Activated naive CD8-positive, alpha-beta T cell treated with anti-CD3 and anti-CD28 coated beads, Interleukin-2, amount 10 ng/mL, durations not matched to agents 7 days and 5 days (primary cell): ENCODE measurements at places on chromosomes 2 and 18. TPM values are rescaled to one million over a fixed set of nuclear protein-coding genes. Genes with fewer than 3 reads are reported as not detected.

DNER gene
- total RNA-seq: not detected

SIGLEC15 gene
- not detected for total RNA-seq

UGT1A4 gene
- not detected for total RNA-seq

SERPINB4 gene
- not detected for total RNA-seq

CCDC74A gene
- 4.8 TPM for total RNA-seq

KATNAL2 gene
- 0.58 TPM for total RNA-seq

TRPM8 gene
- total RNA-seq: not detected

SLC9A2 gene
- total RNA-seq: not detected

HAUS1 gene
- total RNA-seq: 49.4 TPM

MRO gene
- not detected for total RNA-seq

CDH19 gene
- total RNA-seq: not detected

B3GNT7 gene
- 0.42 TPM for total RNA-seq

DNAH7 gene
- not detected for total RNA-seq

CIDEA gene
- total RNA-seq: not detected

WDR75 gene
- 51.6 TPM for total RNA-seq

- no peak overlapping the region for H3K27ac ChIP-seq
- DNase-seq: no peak
- no peak overlapping the region for H3K4me3 ChIP-seq
- H3K36me3 ChIP-seq: peaks cover 37% of the 10 kb centered on the region
- no peaks in the 10 kb centered on the region for H3K27me3 ChIP-seq
- peaks cover 16% of the 10 kb centered on the region for H3K4me1 ChIP-seq
Observed at GRCh38 chr18:13496691-13497281, 229.6 kb downstream of the FAM210A start.

- peaks cover 40% of the 10 kb centered on the region for H3K36me3 ChIP-seq
- H3K4me1 ChIP-seq: peaks cover 23% of the 10 kb centered on the region
- no peak for DNase-seq
- no peak overlapping the region for H3K4me3 ChIP-seq
- peak overlapping the region; percentile 9 for H3K27ac ChIP-seq
Observed at GRCh38 chr2:224532441-224532840, 52.7 kb downstream of the CUL3 start.

GRCh38 chr2:39839261-39839848 is 60.3 kb upstream of the THUMPD2 start:
- no peak for DNase-seq
- peaks cover 4% of the 10 kb centered on the region for H3K27me3 ChIP-seq
- H3K36me3 ChIP-seq: no peaks in the 10 kb centered on the region

GRCh38 chr2:241946306-241947003 is 76.9 kb downstream of the RTP5 start:
- no peak overlapping the region for H3K27ac ChIP-seq
- H3K36me3 ChIP-seq: peaks cover 2% of the 10 kb centered on the region
- H3K27me3 ChIP-seq: no peaks in the 10 kb centered on the region
- H3K4me1 ChIP-seq: peaks cover 5% of the 10 kb centered on the region
- H3K4me3 ChIP-seq: no peak overlapping the region

GRCh38 chr2:201926067-201926466 is 107.6 kb upstream of the FZD7 start:
- H3K4me3 ChIP-seq: no peak overlapping the region
- H3K27me3 ChIP-seq: peaks cover 5% of the 10 kb centered on the region
- H3K27ac ChIP-seq: no peak overlapping the region
- peaks cover 3% of the 10 kb centered on the region for H3K4me1 ChIP-seq

DNA sequence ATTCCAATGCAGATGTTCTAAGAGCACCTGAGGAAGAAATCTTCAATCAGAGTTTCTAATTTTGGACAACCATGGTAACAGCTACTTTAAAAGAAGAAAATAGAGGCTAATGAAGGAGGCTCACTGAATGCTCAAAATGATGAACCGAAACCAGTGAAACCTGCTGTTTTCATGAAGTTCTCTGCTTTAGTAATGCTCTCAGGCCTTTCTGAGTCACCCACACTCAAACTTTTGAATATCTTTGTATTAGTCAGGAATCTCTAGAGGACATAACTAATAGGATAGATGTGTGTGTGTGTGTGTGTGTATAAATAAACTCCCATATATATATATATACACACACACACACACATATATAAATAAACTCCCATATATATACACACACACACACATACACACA is 76.9 kb upstream of the RIT2 start:
- H3K36me3 ChIP-seq: no peaks in the 10 kb centered on the region
- DNase-seq: no peak
- H3K27me3 ChIP-seq: no peaks in the 10 kb centered on the region
- H3K4me1 ChIP-seq: no peaks in the 10 kb centered on the region

DNA sequence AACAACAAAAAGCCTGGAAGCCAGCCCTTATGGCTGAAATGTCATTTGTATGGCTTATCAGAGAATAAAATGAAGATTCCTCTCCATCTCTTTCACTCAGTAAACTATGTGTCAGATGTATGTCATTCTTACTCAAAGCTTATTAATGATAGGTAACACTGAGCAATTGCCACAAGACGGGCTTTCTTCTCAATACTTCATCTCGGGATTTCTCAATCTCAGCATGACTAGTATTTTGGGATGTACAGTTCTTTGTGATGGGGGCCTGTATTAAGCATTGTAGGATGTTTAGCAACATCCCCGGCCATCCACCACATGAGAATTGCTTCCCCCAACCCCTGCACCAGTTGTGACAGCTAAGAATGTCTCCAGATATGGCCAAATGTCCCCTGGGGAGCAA is 80.2 kb downstream of the MREG start:
- DNase-seq: no peak
- peaks cover 9% of the 10 kb centered on the region for H3K4me1 ChIP-seq
- peaks cover 7% of the 10 kb centered on the region for H3K27me3 ChIP-seq
- no peaks in the 10 kb centered on the region for H3K36me3 ChIP-seq

- peaks cover 10% of the 10 kb centered on the region for H3K27me3 ChIP-seq
- peak overlapping the region; percentile 84 for H3K4me3 ChIP-seq
- peaks cover 11% of the 10 kb centered on the region for H3K4me1 ChIP-seq
- no peak overlapping the region for H3K27ac ChIP-seq
Observed at GRCh38 chr18:58196164-58196563, 152.1 kb downstream of the NEDD4L start.

DNA sequence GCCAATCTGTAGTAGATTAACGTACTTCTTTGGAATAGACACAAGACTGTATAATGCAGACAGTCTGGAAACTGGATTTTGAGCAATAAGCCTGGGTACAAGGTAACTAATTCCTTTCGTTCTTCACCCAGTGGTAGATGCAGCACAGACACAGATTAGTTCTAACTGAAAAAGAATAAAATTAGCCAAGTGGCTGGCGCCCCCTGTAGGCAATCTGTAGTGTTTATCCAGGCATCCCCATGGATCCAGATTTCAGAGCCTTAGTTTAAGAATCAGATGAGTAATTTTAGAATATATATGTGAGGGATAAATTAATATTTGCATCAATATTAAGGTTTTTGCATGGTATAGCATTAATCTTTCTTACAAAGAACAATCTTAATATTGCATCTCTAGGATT is 563.9 kb downstream of the DCC start:
- no peaks in the 10 kb centered on the region for H3K27me3 ChIP-seq
- H3K4me1 ChIP-seq: no peaks in the 10 kb centered on the region
- H3K36me3 ChIP-seq: no peaks in the 10 kb centered on the region
- H3K4me3 ChIP-seq: no peak overlapping the region
- no peak for DNase-seq

DNA sequence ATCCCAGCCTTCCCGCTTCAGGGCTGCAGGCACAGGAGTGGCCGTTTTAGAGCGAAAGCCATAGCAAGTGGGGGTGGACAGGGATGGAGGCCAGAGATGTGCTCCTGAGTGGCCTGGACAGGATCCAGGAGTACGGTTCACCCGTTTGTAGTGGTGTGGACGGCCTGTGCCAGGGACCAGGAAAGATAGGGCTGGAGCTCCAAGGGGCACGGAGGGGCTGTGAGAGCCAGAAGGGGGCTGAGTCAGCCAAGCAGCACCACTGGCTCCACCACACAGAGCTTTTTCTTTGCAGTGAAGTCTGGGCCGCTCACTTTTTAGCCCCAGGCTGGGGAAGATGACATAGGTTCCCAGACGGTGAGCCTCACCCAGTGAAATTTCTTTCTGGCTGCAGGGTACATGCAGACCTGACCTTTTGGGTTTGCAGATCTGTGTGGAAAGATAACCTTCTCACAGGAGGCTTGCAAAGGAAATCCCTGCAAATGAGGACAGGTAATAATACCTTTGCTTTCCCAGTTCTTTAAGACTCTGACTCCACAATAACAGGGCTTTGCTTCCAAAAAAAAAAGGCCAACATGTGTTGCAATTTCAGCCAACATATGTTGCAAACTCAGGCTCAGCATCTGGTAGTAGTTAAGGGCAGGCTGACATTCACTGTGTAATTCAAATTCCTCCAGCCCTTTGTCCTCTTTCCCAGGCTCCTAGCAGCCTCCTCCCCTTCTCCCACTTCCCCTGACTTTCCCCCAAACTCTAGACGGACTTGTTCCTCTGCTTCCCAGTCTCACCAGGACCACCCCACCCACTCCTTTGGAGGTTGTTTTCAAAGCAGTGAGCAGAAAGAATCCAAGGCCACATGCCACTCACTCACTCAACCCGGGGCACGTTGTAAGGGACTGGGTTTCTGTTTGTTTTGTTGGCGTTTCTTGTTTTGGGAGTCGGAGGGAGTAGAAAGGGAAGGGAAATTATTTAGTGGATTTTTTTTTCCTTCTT is 20.3 kb upstream of the LAPTM4A start:
- DNase-seq: no peak
- H3K27ac ChIP-seq: no peak overlapping the region
- H3K4me3 ChIP-seq: no peak overlapping the region

- no peaks in the 10 kb centered on the region for H3K4me1 ChIP-seq
- H3K4me3 ChIP-seq: no peak overlapping the region
- H3K27ac ChIP-seq: no peak overlapping the region
- H3K27me3 ChIP-seq: no peaks in the 10 kb centered on the region
- peaks cover 21% of the 10 kb centered on the region for H3K36me3 ChIP-seq
Observed at GRCh38 chr2:72483346-72483745, 335.7 kb upstream of the CYP26B1 start.

- no peak overlapping the region for H3K4me3 ChIP-seq
- H3K4me1 ChIP-seq: peaks cover 9% of the 10 kb centered on the region
- no peaks in the 10 kb centered on the region for H3K27me3 ChIP-seq
- no peak overlapping the region for H3K27ac ChIP-seq
Observed at GRCh38 chr18:76922107-76922506, 99.8 kb downstream of the ZNF236 start.

- no peak for DNase-seq
- no peaks in the 10 kb centered on the region for H3K27me3 ChIP-seq
- peak overlapping the region; percentile 13 for H3K27ac ChIP-seq
Observed at GRCh38 chr2:27201675-27202074, 10.2 kb upstream of the ATRAID start.

DNA sequence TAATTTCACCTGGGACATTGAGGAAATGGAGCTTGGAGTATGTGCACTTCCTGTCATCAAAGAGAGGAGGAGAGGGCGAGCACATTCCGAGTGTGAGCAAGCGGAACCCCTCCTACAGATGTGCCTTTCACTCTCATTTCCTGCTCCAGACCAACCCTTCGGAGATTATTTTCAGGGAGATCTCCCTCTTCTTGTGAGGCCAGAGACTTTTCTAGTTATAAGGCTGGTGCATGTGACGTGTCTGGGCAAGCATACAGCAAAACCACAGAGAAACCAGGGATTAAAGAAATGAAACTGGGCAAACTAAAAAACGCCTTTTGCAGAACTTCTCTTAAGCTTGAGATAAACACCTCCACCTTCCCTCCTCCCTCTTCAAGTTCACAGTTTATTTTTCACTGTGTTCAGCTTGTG is 409.2 kb upstream of the TCF4 start:
- no peaks in the 10 kb centered on the region for H3K27me3 ChIP-seq
- H3K4me3 ChIP-seq: no peak overlapping the region
- no peaks in the 10 kb centered on the region for H3K4me1 ChIP-seq
- H3K27ac ChIP-seq: no peak overlapping the region
- no peak for DNase-seq

GRCh38 chr18:79524181-79525078 is 128.7 kb downstream of the NFATC1 start:
- peaks cover 39% of the 10 kb centered on the region for H3K4me1 ChIP-seq
- H3K27me3 ChIP-seq: no peaks in the 10 kb centered on the region
- H3K27ac ChIP-seq: peak overlapping the region; percentile 98

DNA sequence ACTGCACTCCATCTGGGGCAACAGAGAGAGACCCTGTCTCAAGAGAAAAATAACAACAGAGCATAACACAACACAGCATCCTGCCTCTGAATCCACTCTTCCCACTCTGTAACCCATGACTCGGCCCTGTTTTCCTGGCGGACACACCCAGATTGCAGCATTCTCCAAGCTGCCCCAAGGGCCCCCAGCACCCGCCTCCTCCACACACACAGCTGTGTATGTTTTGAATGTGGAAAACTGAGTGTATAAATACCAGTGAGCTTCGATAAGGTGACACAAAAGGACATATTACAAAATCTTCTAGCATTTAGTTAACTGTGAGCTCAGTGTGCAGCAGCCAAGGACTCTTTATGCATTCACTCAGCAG is 13.0 kb downstream of the IMPA2 start:
- H3K27ac ChIP-seq: no peak overlapping the region
- no peak overlapping the region for H3K4me3 ChIP-seq
- peaks cover 9% of the 10 kb centered on the region for H3K4me1 ChIP-seq
- no peak for DNase-seq

DNA sequence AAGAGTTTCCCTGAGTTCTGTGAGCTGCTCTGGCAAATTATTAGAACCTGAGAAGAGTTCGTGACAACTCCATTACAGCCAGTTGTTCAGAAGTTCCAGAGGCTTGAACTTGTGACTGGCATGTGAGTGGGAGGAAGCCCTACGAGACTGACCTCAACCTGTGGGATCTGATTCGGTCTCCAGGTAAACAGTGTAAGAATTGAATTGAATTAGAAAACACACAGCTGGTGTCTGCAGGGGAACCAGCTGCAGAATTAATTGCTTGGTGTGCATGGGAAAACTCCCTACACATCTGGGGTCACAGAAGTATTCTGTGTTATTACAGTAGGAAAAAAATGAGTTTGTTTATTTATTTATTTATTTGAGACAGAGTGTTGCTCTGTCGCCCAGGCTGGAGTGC is 14.0 kb upstream of the ITSN2 start:
- H3K36me3 ChIP-seq: no peaks in the 10 kb centered on the region
- no peaks in the 10 kb centered on the region for H3K4me1 ChIP-seq
- H3K27me3 ChIP-seq: peaks cover 3% of the 10 kb centered on the region
- no peak overlapping the region for H3K4me3 ChIP-seq
- H3K27ac ChIP-seq: no peak overlapping the region
- DNase-seq: no peak
